ENCODE measurements at places on chromosomes 2 and 18. TPM values are rescaled to one million over a fixed set of nuclear protein-coding genes. Genes with fewer than 3 reads are reported as not detected.

DNA sequence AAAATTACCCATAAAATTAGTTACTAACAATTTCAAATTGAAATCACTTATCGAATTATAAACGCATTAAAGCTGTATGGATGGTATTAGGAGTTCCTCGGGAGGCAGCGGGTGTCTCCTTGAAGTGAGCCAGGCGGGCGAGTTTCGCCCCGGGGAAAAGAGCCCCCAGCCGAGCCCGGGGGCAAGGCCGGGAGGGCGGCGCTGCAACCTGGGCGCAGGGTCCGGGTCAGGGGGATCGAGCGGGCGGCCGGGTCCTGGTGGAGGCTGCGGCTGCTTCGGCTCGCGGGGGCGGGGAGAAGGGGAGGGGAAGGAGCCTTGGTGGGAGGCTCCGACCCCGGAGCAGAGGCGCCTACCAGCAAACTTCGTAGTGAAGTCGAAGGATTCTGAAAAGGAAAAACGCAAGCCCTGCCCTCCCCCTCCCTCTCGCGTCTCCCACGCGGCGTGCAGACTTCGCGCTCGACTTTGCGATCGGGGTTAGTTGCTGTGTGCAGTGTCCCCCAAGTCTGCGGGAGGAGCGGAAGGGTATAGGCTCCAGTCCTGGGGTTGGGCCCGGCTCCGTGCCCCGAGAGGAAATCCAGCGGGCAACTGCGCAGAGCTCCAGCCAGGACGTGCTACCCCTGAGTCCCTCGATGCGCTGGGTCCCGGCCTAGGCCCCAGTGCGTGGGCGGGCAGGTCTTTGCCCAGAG lies 140.8 kb downstream of the MEIS1 start:
- peaks cover 19% of the 10 kb centered on the region for H3K4me1 ChIP-seq
- H3K4me3 ChIP-seq = peak overlapping the region; percentile 67
- H3K27me3 ChIP-seq = peaks cover 83% of the 10 kb centered on the region
- H3K27ac ChIP-seq = no peak overlapping the region

- H3K4me1 ChIP-seq = no peaks in the 10 kb centered on the region
- DNase-seq = no peak
- no peak overlapping the region for H3K27ac ChIP-seq
Measured at GRCh38 chr2:178998539-178998938, 51.4 kb downstream of the CCDC141 start.

- no peak overlapping the region for H3K27ac ChIP-seq
- no peak for DNase-seq
- no peaks in the 10 kb centered on the region for H3K4me1 ChIP-seq
- no peaks in the 10 kb centered on the region for H3K36me3 ChIP-seq
Measured at GRCh38 chr2:188928643-188929042, 45.5 kb upstream of the COL3A1 start.

DNA sequence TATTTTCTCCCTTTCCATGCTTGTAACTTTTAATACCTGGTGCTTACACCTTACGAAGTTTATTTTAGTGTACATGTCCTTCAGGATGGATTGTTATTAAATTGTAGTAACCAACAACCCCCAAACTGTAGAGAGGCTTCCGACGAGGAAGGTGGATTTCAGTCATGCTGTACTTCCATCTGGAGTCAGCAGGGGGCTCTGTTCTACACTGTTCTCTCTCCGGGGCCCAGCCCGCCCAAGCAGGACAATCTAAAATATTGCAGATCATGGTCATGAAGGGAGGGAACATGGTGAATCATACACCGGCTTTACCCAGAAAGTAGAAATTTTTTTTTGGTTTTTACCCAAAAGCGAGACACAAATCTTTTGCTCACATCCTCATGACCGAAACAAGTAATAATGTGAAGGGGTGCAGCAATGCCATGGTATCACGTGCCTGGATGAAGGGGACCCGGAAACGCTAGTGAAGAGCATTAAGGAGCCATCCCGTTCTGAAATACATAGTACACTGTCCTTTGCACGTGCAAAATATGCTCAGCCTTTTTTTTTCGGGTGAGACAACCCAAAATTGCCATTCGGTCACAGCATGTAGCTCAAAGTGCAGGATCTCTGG lies 884.8 kb downstream of the EPHA4 start:
- no peak overlapping the region for H3K4me3 ChIP-seq
- H3K27me3 ChIP-seq = no peaks in the 10 kb centered on the region
- no peak overlapping the region for H3K27ac ChIP-seq
- no peaks in the 10 kb centered on the region for H3K4me1 ChIP-seq
- H3K36me3 ChIP-seq = no peaks in the 10 kb centered on the region
- DNase-seq = peak; percentile 46

DNA sequence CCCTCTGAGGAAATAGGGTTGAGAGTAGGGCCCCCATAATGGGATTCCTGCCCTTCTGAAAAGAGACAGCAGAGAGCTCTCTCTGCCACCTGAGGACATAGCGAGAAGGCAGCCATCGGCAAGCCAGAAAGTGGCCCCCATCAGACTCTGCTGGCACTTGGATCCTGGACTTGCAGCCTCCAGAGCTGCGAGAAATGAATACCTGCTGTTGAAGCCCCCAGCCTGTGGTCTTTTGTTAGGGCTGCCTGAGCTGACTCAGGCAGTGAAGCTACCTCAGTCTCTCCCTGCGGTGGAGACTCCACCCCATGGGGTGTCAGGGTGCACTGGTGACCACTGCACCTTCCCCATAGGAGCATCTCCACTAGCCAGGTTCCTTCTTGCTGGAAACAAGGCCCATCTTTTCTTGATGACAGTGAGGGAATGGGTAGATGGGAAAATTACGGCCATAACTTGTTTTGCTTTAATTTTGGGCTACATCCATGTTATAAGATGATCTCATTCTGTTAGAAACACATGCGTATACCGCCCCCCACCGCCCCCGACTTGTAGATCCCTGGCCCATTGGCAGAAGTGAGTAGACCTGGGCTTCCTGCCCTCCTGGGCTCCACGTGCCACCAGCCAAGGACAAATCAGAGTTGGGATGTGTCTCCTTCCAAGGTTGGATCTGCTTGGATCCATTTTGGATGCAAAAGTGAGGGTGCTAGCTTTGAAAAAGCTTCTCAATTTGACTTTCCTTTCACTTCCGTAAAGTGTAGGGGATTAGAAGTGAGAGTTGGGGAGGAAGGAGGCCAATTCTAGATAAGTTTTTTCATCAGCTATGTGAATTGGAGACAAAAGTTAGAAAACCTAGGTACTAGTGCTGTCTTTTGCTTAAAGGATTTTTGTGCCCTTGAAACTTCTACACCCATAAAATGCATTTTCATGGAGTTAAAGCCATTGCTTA lies 42.9 kb downstream of the NCK2 start:
- no peak overlapping the region for H3K27ac ChIP-seq
- no peaks in the 10 kb centered on the region for H3K36me3 ChIP-seq
- no peak overlapping the region for H3K4me3 ChIP-seq
- no peak for DNase-seq
- H3K4me1 ChIP-seq = peaks cover 35% of the 10 kb centered on the region
- no peaks in the 10 kb centered on the region for H3K27me3 ChIP-seq

- H3K27ac ChIP-seq = no peak overlapping the region
- peak overlapping the region; percentile 27 for H3K4me3 ChIP-seq
- H3K4me1 ChIP-seq = peaks cover 16% of the 10 kb centered on the region
Measured at GRCh38 chr2:174342686-174343342, 8.1 kb downstream of the SP9 start.

DNA sequence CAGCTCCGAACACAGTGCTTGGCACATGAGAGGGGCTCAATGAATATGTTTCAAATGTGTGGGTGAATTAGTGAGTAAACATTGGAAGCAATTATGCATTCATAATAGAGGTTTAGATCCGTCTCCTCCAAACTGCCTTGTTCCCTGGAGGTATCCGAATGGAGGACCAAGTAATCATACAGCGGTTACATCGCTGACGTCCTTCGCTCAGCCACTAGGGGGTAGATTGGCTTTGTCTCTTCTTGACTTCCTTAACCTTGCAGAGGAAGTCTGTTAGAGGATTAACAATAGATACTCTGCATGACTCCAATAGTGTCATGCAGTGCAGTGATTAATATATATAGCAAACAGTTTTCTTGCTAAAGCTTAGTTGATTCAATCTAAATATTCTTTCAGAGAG lies 517.0 kb downstream of the PTPRM start:
- H3K4me1 ChIP-seq = peaks cover 5% of the 10 kb centered on the region
- H3K27ac ChIP-seq = no peak overlapping the region
- DNase-seq = peak; percentile 22
- no peak overlapping the region for H3K4me3 ChIP-seq

DNA sequence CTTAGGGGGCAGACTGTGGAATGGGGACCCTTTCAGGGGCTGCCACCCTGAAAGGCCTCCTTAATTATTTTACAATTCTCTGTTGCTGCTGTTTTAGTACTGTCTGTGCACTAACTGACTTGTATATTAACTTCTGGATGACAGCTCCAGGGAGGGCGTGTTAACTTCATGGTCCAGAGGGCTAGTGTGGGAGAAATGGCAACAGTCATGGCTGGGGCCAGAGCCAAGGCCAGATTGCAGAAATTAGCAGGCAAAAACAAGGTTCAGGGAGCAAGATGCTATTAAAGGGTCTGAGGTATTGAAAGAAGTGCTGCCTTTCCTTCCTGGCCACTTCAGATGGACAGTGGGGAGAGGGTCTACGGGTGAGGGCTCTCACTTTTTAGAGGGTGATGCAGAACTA lies 9.1 kb downstream of the WIPF1 start:
- DNase-seq = no peak
- no peak overlapping the region for H3K4me3 ChIP-seq
- no peaks in the 10 kb centered on the region for H3K36me3 ChIP-seq
- H3K27ac ChIP-seq = no peak overlapping the region

The VWC2L gene
- total RNA-seq = not detected

Data from gastrocnemius medialis (tissue), 4 donors.